Adrenal gland (tissue), 19 donors: ENCODE measurements at places on chromosomes 7 and 10. TPM values are rescaled to one million over a fixed set of nuclear protein-coding genes. Genes with fewer than 3 reads are reported as not detected.

The SLC29A3 gene
- 4.1 TPM for total RNA-seq

The PNLIP gene
- 0.89 TPM for total RNA-seq

The KIAA1217 gene
- total RNA-seq, result 73.7 TPM

DNA sequence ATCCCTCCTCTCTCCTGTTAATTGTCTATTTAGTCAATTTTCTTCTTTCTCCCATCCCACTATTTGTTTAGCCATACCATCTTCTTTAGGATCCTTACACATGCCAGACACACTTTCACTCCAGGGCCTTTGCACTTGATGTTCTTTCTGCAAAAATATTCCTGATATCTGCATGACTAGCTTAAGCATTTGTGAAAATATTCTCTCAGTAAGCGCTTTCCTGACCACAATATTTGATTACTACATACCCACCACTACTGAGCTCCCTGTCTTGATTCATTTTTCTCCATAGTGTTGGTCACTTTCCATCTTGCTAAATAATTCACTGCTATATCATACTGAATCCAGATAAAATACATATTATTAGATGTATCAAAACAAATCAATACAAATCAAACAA, 75.1 kb downstream of the SEMA3D start:
- H3K27me3 ChIP-seq, result no peaks in the 10 kb centered on the region
- no peaks in the 10 kb centered on the region for H3K4me1 ChIP-seq
- H3K4me3 ChIP-seq, result no peak overlapping the region
- H3K27ac ChIP-seq, result no peak overlapping the region

DNA sequence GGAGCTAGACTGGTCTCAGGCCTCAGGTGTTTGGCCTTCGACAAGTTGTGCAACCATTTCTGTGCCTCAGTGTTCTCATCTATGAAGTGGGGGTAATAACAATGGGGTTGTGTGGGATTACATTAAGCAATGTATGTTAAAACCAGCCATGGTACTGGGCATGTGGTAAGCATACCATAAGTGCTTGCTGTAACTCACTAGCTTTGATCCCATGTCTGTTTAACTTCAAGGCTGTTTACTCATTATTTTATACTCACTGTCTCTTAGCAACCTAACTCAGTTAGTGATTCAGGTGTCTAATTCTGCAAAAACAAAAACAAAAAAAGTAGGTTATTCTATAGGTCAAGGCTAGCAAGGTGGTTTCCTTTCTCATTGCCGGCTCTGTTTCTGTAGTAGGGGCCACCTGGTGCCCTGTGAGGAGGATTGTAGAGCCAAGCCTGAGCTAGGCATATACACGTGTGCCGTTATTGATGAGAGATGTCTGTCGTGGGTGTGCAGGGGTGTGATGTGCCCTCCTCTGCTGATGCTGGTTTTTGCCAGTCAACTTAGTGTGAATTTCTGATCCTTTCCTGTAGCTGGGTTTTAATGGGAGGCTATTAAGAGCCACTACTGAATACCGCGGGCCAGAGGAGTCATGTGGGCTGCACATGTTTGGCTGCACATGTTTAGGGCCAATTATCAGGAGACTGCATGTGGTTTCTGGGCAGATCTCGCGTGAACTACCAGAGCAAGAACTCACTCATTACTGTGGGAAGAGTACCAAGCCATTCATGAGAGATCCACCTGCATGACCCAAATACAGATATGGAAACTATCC, 56.2 kb downstream of the EEPD1 start:
- H3K4me1 ChIP-seq, result peaks cover 14% of the 10 kb centered on the region
- DNase-seq, result no peak
- no peaks in the 10 kb centered on the region for H3K36me3 ChIP-seq
- H3K27ac ChIP-seq, result no peak overlapping the region
- H3K4me3 ChIP-seq, result no peak overlapping the region
- no peaks in the 10 kb centered on the region for H3K27me3 ChIP-seq

DNA sequence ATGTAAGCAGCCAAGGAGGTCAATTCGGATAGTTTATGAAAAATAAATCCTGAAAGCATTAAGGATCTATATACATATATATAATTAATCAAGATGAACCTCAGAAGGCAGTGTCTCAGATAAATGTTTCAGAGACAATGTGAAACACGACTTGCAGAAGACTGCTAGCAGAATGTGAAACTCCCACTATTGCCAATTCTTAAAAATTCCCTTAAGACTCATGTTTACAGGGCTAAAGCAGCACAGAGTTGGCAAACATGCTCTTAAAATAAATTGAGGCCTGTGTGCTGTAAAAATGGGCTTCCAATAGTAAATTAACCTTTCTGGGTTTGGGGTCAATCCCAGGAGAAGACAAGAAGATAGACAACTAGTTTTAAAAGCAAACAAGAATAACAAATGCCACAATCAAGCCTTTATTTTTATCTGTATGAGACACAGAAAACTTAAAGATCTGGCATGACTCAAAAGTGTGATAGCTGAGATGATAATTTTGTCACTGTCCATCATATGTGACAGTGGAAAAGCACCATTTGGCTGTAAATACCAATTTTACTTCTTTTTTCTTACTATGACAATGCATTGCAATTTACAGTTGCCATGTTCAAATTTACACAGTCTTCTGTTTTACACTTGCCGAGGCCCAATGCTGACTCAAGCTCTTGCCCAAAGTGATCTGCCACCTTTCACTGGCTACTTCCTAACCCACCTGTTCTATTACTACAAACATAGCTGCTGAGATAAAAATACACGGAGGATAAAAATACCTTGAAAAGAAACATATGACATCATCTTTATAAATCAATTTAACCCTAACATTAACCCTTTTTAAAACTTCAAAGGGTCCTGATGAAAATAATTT, 78.6 kb downstream of the CHCHD3 start:
- no peaks in the 10 kb centered on the region for H3K36me3 ChIP-seq
- DNase-seq, result no peak
- peaks cover 16% of the 10 kb centered on the region for H3K4me1 ChIP-seq
- no peaks in the 10 kb centered on the region for H3K27me3 ChIP-seq
- H3K27ac ChIP-seq, result no peak overlapping the region

DNA sequence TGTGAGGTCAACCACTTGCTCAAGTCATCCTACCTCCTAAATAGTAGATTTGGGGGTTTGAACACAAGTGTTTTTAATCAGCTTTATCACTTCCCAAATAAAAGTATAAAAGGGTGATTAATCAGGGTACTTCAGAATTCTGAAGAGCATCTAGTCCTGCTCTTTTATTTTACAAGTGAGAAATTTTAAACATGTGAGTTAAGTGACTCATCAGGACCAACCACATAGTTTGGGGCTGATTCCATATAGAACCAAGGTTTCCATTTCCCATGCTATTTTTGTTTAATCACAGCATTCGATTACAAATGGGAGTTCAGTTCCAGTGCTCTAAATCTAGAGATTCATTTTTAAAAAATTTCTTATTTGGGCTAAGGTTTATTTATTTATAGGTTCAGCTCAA, 113.4 kb downstream of the GPR158 start:
- H3K4me1 ChIP-seq, result no peaks in the 10 kb centered on the region
- H3K36me3 ChIP-seq, result no peaks in the 10 kb centered on the region
- H3K27me3 ChIP-seq, result no peaks in the 10 kb centered on the region
- no peak for DNase-seq
- no peak overlapping the region for H3K27ac ChIP-seq

- H3K27ac ChIP-seq, result no peak overlapping the region
- DNase-seq, result no peak
- H3K4me1 ChIP-seq, result peaks cover 3% of the 10 kb centered on the region
- no peak overlapping the region for H3K4me3 ChIP-seq
These were observed 27.3 kb downstream of the AHCYL2 start for GRCh38 chr7:129252128-129252527.

DNA sequence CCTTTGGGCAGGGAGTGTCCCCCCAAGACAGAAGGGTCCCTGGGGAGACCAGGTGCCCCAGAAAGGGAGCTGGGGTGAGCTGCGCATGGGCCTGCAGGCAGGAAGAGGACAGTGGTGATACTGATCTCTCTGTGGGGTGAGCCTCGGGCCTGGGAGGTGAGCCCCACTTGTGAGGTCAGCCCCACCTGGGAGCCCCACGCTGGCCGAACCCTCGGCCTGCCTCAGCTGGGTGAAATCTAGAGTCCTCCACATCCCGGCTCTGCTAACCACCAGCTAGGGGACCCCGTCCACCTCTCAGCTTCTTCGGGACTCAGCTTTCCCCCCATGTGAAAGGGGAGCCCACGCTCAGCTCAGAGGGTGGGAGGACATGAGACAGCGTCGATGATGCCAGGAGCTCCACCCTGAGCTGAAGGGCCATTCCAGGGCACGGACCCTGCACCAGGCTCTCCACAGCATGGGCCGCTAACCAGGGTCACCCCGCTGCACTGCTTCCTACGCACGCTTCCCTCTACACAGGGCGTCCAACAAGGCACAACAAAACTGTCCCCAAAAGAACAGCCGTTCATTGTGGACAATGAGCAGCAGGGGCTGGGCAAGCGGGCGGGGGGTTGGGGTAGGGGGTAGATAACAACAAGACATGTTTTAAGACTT, 48.7 kb downstream of the CAMK2B start:
- DNase-seq, result no peak
- H3K4me1 ChIP-seq, result no peaks in the 10 kb centered on the region
- H3K27me3 ChIP-seq, result no peaks in the 10 kb centered on the region
- H3K27ac ChIP-seq, result no peak overlapping the region
- H3K36me3 ChIP-seq, result no peaks in the 10 kb centered on the region

- no peak overlapping the region for H3K27ac ChIP-seq
- H3K27me3 ChIP-seq, result no peaks in the 10 kb centered on the region
- no peaks in the 10 kb centered on the region for H3K4me1 ChIP-seq
- H3K4me3 ChIP-seq, result no peak overlapping the region
These were observed 12.3 kb downstream of the HYCC1 start for GRCh38 chr7:23001610-23002009.
